ENCODE measurements at places on chromosomes 11 and 22.

DNA sequence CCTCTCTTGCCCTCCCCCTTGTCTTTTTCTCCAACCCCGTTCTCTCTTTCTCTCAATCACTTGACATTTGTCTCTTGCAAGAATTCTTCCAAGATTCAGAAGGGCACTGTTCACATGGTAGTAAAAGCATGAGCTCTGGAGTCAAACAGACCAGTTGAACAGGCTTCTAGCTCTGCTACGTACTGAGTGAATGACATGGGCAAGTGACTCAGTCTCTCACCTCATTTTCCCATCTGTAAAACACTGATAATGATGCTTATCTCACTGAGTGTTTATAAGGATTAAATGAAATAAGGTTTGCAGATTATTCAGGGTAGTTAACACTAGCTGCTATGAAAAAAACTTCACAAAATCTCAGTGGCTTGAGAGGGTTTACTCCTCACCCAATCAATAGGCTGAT, 5.9 kb upstream of the IL10RA start:
- DNase-seq = no peak

GRCh38 chr11:27524155-27524554, 17.6 kb upstream of the LIN7C start:
- no peak for DNase-seq

DNA sequence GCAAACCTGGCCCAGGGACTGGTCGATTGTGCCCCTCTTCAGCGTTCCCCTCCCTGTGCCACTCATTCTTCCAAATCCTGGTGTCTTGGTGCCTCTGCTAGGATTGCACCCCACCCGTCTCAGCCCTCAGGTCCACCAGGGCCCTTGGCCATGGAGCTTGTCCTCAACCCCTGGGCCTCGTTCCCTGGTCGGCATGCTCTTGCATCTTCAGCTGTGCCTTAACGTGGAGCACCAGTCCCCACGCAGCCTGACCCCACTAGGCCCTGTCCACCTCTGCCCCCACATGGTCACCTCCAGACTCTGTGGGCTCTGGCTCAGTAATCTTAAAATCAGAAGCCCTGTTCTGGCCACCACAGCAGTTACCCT, 61.1 kb downstream of the OSBP2 start:
- no peak for DNase-seq

DNA sequence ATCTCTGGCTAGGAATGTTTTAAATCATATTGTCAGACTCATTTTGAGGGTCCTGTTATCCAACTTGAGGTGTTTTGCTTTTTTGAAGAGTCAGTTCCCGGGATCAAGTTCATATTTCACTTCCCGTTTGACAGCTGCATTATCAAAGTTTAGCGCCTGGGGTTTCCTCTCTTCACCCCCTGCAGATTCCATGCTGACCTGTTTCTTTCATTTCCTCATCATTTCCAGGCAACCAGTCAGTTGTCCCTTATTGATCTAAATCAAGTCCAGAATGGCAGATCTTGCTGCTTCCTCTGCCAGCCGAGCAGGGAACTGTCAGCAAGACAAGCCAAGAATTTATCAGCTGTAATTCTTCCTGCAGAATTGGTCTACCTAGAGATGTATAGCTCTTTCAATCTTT, 197.6 kb upstream of the SYN3 start:
- no peak for DNase-seq

Data from stimulated activated CD8-positive, alpha-beta memory T cell treated with anti-CD3 and anti-CD28 coated beads, Interleukin-4, amount 100 ng/mL, for 4 hours (primary cell).